ENCODE measurements at places on chromosomes 3 and 15.

- peak; percentile 12 for DNase-seq
Observed at GRCh38 chr3:102224171-102224570, 210.6 kb upstream of the ZPLD1 start.

DNA sequence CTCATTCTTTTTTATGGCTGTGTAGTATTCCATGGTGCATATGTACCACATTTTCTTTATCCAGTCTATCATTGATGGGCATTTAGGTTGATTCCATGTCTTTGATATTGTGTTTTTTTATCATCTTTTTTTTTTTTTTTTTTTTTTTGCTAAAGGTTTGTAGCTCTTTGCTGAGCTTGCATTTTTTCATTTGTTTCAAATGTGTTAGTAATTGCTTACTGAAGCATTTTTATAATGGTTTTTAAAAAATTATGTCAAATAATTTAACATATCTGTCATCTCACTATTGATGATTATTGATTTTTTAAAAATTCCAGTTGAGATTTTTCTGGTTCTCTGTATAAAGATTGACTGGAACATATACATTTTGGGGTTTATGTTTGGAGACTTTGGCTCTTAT is 934.6 kb downstream of the TUSC7 start:
- no peak for DNase-seq

DNA sequence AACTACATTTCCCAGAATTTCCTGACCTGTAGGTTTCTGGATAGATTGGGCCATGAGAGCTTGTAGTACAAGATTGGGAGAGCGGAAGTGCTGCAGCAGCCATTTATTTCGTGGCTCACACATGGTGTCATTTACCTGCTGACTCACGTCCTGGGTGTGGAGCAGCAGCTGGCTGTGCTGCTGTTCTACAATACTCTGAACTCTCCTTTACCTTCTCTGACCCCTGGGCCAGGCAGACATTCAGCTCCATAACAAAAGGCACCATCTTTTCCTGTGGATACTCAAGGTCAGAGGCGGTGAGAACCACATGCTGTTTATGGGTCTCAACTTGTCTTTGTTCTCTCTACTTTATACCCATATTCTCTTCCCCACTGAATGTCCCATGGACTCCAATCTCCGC is 490.2 kb downstream of the IGSF11 start:
- no peak for DNase-seq

DNA sequence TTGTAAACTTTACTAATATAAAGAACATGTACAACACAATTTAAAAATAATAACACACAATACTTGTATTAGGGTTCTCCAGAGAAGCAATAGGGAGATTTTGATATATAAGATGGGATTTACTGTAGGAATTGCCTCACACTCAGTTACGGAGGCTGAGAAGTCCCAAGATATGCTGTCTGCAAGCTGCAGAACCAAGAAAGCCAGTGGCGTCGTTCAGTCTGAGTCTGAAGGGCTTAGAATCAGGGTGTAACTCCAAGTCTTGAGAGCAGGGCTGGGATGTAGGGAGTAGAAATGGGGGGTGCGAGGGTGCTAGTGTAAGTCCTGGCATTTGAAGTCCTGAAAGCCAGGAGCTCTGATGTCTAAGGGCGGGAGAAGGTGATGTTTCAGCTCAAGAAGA is 206.6 kb upstream of the HES1 start:
- DNase-seq, result no peak

GRCh38 chr3:119352034-119352609 is 57.9 kb downstream of the ARHGAP31 start:
- DNase-seq, result no peak

- peak; percentile 61 for DNase-seq
Observed at GRCh38 chr15:40310001-40310959, 2.5 kb upstream of the PLCB2 start.

DNA sequence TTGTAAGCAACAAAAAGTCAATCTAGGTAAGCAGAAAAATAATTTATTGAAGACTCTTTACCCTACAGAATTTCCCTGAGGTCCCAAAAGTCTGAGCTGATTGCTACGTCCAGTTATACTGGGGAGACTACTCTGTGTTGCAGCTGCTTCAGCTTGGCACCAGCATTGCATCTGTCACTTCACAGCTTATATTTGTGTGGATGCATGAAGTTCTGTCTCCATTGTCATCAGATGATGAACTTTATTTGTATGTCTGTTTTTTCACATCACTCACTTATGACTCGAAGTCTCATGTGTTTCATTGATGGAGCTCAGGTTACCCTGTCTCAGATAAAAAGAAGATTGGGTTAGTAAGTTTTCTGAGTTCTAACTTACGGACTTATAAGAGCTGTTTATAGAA is 75.3 kb upstream of the LRRFIP2 start:
- no peak for DNase-seq

- no peak for DNase-seq
Observed at GRCh38 chr15:41256577-41257038, 25.5 kb downstream of the CHP1 start.

GRCh38 chr3:134078169-134078831 is 48.6 kb upstream of the SLCO2A1 start:
- DNase-seq, result peak; percentile 65

- DNase-seq, result no peak
Observed at GRCh38 chr15:67761343-67761742, 64.0 kb upstream of the SKOR1 start.

GRCh38 chr15:100332721-100333120 is 9.1 kb downstream of the ADAMTS17 start:
- no peak for DNase-seq

GRCh38 chr3:152278756-152279427 is 10.2 kb downstream of the MBNL1 start:
- DNase-seq, result no peak

DNA sequence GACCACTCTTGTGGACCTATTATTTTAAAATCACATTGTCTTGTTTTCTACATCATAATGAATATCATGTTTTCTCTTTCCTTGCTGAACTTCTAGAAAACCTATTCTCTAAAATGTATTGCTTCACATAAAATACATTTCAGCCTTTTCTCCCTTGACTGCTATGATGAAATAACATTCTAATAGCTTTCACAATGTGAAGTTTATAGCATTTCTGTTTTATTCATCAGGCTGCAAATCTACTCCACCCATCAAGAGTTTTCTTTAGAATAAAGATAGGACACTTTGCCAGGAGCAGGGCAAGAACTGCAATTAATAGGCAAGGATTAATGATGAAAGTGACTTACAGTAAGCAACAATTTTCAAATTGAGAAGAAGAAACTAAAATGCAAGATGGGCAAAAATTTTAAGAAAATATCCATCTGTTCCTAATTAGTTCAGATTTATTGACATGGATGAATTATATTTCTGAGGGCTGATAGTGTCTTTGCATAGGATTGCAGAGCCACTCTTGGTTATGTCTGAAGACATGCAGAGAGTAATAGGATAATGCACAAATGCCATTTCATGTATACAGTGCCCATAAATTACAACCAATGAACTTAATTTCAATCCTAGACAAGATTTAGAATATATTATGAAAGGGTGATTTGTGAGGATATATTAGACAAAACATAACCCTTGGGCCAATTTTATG is 21.7 kb downstream of the LEKR1 start:
- no peak for DNase-seq

DNA sequence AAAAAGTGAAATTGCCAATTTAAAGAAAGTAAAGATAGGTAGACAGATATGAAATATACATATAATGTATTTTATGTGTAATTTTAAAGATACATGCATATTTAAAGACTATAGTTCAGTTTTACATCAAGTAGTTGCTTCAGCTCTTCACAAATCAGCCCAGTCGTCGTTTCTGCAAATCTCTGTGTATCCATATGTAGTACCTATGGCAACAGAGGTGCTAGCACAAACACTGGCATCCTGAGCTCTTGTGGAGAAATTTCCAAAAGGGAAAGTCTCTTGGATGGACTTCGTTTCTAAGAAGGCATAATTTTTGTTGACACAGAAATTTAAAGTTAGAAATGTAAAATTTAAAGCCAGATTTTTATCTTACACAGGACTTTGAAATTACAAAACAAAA is 1284.7 kb downstream of the ROBO1 start:
- DNase-seq, result no peak

DNA sequence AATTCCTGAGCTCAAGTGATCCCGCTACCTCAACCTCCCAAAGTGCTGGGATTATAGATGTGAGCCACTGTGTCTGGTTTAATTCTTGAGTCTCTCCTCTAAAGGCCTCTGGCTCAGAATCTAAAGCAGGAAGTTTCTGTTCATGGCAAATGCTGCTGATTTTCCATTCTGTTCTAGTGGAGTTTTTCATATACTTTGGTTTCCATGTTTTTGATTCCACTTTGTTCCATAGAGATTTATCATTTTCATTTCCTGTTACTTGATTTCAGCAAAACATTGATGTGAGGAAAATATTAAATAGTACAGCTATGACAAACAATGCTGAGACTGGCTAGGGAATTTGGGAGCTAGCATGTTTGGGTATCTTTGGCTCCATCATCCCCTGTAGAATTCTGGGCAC is 205.6 kb downstream of the TCF12 start:
- DNase-seq, result no peak

GRCh38 chr15:57685306-57686095 is 21.0 kb upstream of the POLR2M start:
- no peak for DNase-seq

DNA sequence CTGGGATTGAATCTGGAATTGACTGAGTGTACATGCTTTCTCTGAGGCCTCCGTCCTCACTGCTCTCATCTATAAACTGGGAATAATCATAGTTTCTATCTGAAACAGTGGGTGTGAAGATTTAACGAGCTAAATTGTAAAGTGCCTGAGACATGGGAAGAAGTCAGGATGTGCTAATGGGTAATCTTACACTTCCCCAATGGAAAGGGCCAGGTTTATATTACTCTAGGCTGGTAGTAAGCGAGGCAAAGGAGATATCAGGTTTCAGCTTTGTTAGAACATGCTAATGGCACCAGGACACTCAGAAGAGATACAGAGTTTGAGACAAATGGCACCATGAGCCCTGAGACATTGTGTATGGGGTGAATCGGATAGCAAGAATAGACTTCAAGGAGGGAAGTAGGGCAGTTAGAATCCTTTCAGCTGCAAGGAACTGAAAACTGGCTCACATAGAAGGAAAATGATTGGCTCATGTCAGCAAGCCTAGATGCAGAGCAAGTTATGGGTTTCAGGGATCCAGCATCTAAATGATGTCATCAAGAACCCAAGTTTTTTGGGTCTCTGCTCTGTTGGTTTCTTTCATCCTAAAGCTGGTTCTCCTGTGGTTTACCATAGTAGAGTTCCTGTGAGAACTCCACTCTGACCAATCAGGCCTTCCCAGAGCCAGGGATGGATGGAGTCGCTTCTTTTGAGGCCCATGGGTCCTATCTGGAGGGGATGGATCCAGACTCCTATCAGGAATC is 21.8 kb downstream of the FLNB start:
- DNase-seq, result no peak

DNA sequence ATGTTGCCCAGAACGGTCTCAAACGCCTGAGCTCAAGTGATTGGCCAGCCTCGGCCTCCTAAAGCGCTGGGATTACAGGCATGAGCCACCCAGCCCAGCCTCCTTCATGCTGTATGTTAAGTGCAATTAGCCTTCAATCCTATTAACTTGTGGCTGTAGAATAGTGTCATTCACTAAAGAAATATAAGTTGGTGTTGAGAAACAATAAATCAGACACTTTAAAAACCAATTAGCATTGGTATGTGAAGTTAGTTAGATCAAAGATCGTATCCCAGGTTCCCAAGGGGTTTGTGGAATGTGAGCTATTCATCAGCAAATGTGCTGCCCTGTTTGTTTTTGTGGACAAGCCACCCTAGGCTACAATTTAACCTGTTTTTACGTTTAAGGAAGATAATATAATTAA is 11.0 kb upstream of the PIK3CB start:
- no peak for DNase-seq

GRCh38 chr3:191401775-191402357 is 59.1 kb upstream of the PYDC2 start:
- no peak for DNase-seq

DNA sequence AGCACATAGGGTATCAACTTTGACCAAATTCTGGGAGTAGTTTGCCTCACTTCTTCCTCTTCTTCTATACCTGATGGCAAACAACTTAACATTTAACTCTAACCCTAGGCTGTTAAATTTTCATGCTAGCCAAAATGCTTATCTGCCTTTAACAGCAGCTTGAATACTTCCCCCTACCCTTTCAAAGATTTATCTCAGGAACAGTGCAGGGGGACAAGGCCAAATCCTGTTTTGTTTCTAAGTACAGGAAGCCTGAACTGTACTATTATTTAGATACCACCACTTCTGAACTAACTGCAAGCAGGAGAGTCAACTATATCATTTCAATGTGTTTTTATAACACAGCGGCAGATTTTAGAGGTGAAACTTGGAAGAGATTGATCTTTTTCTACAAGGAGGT is 104.0 kb upstream of the CNTN6 start:
- no peak for DNase-seq

GRCh38 chr3:53804697-53805462 is 41.3 kb downstream of the CHDH start:
- DNase-seq, result peak; percentile 88

DNA sequence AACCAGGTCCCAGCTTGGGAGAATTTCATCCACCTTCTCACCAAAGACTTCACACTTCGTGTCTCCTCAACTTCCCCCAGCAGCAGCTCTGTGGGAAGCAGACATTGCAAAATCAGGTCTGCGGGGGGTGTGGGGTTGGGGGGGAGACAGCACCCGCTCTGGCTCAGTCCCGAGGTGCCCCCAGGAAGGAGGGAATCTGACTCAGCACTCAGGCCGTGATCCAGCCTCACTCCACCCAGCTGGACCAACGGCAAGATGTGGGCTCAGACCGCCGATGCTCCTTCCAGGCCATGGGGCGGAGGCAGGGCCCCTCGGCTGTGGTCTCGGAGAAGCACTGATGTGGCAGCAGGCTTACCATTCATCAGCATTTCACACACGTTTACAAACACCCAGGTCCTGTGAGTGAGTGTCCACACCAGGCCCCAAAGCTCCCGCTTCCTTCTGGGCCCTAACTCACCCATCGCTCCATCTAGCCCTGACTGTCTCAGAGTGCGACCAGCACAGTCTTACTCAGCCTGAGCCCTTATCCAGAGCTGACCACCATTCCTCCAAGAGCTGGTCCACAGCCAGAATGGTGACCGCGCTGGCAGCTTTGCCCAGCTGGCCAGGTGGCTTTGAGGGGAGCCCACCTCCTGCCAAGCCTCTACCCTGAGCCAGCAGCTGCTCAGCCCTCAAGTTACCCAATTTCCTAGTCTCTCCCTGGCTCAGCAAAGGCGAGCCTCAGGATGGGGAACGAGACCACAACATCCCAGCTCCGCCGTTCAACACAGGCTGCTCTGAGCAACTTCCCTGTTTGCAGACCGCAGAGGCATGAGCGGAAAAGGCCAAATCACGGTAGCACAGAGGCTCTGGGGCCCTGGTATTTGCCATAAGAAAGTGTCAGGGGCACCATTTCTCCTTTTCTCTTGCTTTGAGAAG is 3.3 kb downstream of the STAB1 start:
- no peak for DNase-seq

DNA sequence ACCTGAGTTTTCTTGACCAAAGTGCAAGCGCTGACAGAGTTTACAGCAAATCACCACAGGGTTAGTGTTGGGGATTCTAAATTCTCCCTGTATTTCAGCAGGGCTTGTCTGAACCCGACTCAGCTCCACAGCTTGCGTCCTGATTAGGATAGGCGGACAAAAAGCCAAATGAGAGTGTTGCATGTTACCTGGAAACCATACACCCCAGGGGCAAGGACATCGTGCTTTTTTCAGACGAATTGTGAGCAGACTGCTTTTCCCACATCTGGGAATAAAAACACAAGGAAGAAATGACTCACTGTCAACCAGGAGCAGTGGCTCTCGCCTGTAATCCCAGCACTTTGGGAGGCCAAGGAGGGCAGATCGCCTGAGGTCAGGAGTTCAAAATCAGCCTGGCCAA is 3.0 kb downstream of the DZIP1L start:
- DNase-seq, result no peak

GRCh38 chr3:164377466-164377865 is 700.8 kb downstream of the SI start:
- DNase-seq, result no peak
